ENCODE measurements at places on chromosomes 3 and 15. TPM values are rescaled to one million over a fixed set of nuclear protein-coding genes. Genes with fewer than 3 reads are reported as not detected.

Gene ROPN1B
- polyA plus RNA-seq = not detected

Gene LYZL4
- not detected for polyA plus RNA-seq

Gene ATP13A5
- polyA plus RNA-seq = not detected

DNA sequence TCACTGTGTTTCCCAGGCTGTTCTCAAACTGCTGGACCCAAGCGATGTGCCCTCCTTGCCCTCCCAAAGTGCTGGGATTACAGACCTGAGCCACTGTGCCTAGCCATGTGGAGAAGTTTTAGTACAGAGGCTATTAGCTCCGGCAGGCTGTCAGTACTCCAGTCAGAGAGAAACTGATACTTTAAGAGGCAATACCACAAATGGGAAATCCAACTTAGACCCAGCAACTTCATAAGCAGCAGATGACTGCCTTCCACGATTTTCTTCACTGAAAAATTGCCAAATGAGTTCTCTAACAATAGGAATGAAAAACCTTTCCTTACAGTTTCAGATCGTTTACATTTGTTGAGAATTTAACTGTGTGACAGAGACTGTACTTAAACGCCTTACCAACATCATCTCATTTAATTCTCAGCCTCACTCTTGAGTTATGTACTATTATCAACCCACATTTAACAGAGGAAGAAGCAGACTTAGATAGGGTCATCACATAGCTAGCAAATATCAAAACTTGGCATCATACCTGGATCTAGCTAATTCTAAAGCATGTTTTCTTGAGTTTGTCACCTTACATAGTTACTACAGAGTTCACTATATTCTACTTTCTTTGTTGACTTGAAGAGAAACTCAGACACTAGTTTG, 127.4 kb downstream of the TCF12 start:
- DNase-seq = no peak

- no peak for DNase-seq
Measured at GRCh38 chr3:10550705-10551104, 45.3 kb upstream of the ATP2B2 start.

GRCh38 chr3:141544697-141545096, 57.9 kb downstream of the RASA2 start:
- DNase-seq = peak; percentile 41

GRCh38 chr3:175258763-175259162, 399.6 kb downstream of the NAALADL2 start:
- DNase-seq = no peak

DNA sequence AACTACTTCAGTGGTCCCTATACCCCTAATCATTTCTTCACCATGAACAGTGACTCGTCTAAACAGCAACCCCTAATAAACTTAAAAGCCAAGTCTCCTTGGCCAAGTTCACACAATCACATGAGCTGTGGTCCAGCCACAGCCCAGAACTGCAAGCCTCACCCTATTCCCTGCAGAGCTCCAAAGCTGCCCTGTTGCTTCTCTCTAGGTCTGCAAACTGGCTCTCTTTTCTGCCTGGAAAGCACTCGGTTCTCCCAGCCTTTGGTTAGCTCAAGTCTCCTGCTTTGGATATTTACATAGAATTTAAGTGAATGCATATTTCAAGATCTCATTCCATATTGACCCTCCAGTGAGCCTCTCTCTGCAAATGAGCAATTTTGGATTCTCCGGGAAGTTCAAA, 107.0 kb downstream of the TOP2B start:
- no peak for DNase-seq

- no peak for DNase-seq
Measured at GRCh38 chr15:43255376-43255775, 11.4 kb downstream of the TGM5 start.

Measured in CD4-positive, CD25-positive, alpha-beta regulatory T cell (primary cell).